Glomerular endothelial cell (primary cell): ENCODE measurements at places on chromosomes 4 and X. TPM values are rescaled to one million over a fixed set of nuclear protein-coding genes. Genes with fewer than 3 reads are reported as not detected.

The EREG gene
- 3.9 and 4.0 TPM in 2 replicates for total RNA-seq

The EXOC1L gene
- not detected in 2 replicates for total RNA-seq

The CENPVL2 gene
- total RNA-seq: not detected in 2 replicates

The CT45A2 gene
- not detected in 2 replicates for total RNA-seq

The TRMT10A gene
- total RNA-seq: 4.5 and 7.2 TPM in 2 replicates

The LPAR4 gene
- total RNA-seq: 0.12 and 0.15 TPM in 2 replicates

The MCF2 gene
- total RNA-seq: 0.12 TPM in 1 of 2 replicates, not detected in the other

The TLR6 gene
- total RNA-seq: 1.5 and 2.9 TPM in 2 replicates

The GPR173 gene
- total RNA-seq: 2.4 and 5.5 TPM in 2 replicates

The STS gene
- 8.9 and 11.9 TPM in 2 replicates for total RNA-seq

The FGFRL1 gene
- total RNA-seq: 22.3 and 27.7 TPM in 2 replicates

The UGT2B10 gene
- not detected in 2 replicates for total RNA-seq

The NHSL2 gene
- 35.8 and 36.9 TPM in 2 replicates for total RNA-seq

The GDPD2 gene
- total RNA-seq: not detected in 2 replicates

The LYAR gene
- 12.5 and 18.4 TPM in 2 replicates for total RNA-seq

The PDE6B gene
- 0.39 and 1.5 TPM in 2 replicates for total RNA-seq

The FRG1 gene
- total RNA-seq: 32.9 and 35.7 TPM in 2 replicates

The MEPE gene
- total RNA-seq: not detected in 2 replicates

The KLF3 gene
- 39.7 and 56.9 TPM in 2 replicates for total RNA-seq

The PAGE1 gene
- total RNA-seq: not detected in 2 replicates

The TMSB15B gene
- 1.5 and 10.2 TPM in 2 replicates for total RNA-seq
